Thyroid gland (tissue), 4 donors: ENCODE measurements at places on chromosomes 11 and 22. TPM values are rescaled to one million over a fixed set of nuclear protein-coding genes. Genes with fewer than 3 reads are reported as not detected.
A peak's percentile ranks its signal among the peaks of the same experiment; 100 is the strongest.

- no peaks in the 10 kb centered on the region for H3K27me3 ChIP-seq
- no peak overlapping the region for H3K4me3 ChIP-seq
- H3K4me1 ChIP-seq: no peaks in the 10 kb centered on the region
- no peak for DNase-seq
- H3K27ac ChIP-seq: no peak overlapping the region
Measured at GRCh38 chr11:64348383-64349024, 8.5 kb downstream of the CCDC88B start.

GRCh38 chr11:11709447-11710239 is 87.8 kb upstream of the GALNT18 start:
- no peak for DNase-seq
- no peaks in the 10 kb centered on the region for H3K27me3 ChIP-seq
- no peaks in the 10 kb centered on the region for H3K36me3 ChIP-seq
- H3K4me1 ChIP-seq: no peaks in the 10 kb centered on the region
- no peak overlapping the region for H3K4me3 ChIP-seq

- no peaks in the 10 kb centered on the region for H3K27me3 ChIP-seq
- no peak overlapping the region for H3K27ac ChIP-seq
- no peaks in the 10 kb centered on the region for H3K4me1 ChIP-seq
- no peaks in the 10 kb centered on the region for H3K36me3 ChIP-seq
- no peak overlapping the region for H3K4me3 ChIP-seq
Measured at GRCh38 chr11:24900514-24900913, 403.7 kb downstream of the LUZP2 start.

GRCh38 chr11:110712659-110713448 is 617 bp upstream of the ARHGAP20 start:
- H3K4me3 ChIP-seq: peak overlapping the region; percentile 44
- H3K27ac ChIP-seq: peak overlapping the region; percentile 12
- no peaks in the 10 kb centered on the region for H3K27me3 ChIP-seq

GRCh38 chr11:71432761-71433647 is 15.2 kb downstream of the DHCR7 start:
- H3K27ac ChIP-seq: no peak overlapping the region
- H3K27me3 ChIP-seq: no peaks in the 10 kb centered on the region
- H3K36me3 ChIP-seq: no peaks in the 10 kb centered on the region
- H3K4me1 ChIP-seq: peaks cover 11% of the 10 kb centered on the region
- DNase-seq: no peak

GRCh38 chr11:19237813-19238212 is 2.9 kb downstream of the E2F8 start:
- peaks cover 24% of the 10 kb centered on the region for H3K27me3 ChIP-seq
- peaks cover 20% of the 10 kb centered on the region for H3K4me1 ChIP-seq
- no peak overlapping the region for H3K4me3 ChIP-seq
- H3K27ac ChIP-seq: no peak overlapping the region
- DNase-seq: no peak

GRCh38 chr11:70603756-70604211 is 205.5 kb downstream of the CTTN start:
- no peaks in the 10 kb centered on the region for H3K4me1 ChIP-seq
- no peak overlapping the region for H3K27ac ChIP-seq
- H3K4me3 ChIP-seq: no peak overlapping the region
- H3K36me3 ChIP-seq: no peaks in the 10 kb centered on the region

DNA sequence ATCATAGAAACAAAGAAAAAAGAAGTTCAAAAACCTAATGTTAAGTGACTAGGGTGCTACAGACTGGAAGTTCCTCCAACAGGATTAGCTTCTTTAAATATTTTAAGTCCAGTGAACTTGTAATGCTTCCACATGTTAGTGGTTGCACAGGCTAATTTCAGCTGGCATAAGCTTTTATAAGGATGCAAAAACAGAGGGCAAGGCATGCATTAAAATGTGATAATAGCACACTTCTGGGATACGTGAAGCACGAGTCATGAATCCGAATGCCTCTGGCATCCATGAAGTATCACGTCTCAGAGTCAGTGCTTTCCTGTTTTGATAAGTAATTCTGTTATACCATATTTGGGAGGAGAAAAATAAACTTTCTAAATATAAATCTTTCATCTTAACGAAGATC is 106.8 kb downstream of the DCDC1 start:
- DNase-seq: no peak
- H3K4me3 ChIP-seq: no peak overlapping the region
- no peak overlapping the region for H3K27ac ChIP-seq
- no peaks in the 10 kb centered on the region for H3K27me3 ChIP-seq
- no peaks in the 10 kb centered on the region for H3K4me1 ChIP-seq
- no peaks in the 10 kb centered on the region for H3K36me3 ChIP-seq

DNA sequence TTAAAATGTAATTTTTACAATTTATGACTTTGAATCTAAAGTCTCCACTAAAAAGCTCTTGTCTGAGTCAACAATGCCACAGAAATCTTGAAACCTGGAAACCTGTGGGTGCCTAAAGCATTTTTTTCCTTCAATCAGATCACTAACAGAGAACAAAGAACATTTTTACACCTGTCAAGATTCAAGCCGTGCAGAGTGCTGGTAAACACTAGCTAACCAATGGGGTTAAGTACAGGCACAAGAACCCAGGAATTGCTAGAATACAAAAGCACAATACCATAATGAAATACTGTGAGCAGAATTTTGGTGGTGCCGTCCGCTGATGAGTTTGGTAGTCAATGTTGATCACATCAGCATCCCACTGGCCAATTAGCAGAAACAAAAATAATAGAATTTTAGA is 380.3 kb upstream of the PITPNB start:
- no peak for DNase-seq
- peaks cover 7% of the 10 kb centered on the region for H3K4me1 ChIP-seq
- no peaks in the 10 kb centered on the region for H3K36me3 ChIP-seq
- no peak overlapping the region for H3K4me3 ChIP-seq
- no peak overlapping the region for H3K27ac ChIP-seq

GRCh38 chr11:120318906-120319305 is 6.2 kb upstream of the TLCD5 start:
- no peak overlapping the region for H3K4me3 ChIP-seq
- DNase-seq: no peak
- no peaks in the 10 kb centered on the region for H3K36me3 ChIP-seq
- H3K27ac ChIP-seq: no peak overlapping the region
- peaks cover 30% of the 10 kb centered on the region for H3K4me1 ChIP-seq
- H3K27me3 ChIP-seq: no peaks in the 10 kb centered on the region

- H3K27me3 ChIP-seq: no peaks in the 10 kb centered on the region
- H3K36me3 ChIP-seq: no peaks in the 10 kb centered on the region
- H3K4me1 ChIP-seq: no peaks in the 10 kb centered on the region
- no peak for DNase-seq
- no peak overlapping the region for H3K4me3 ChIP-seq
Measured at GRCh38 chr11:83827940-83828554, 541.9 kb upstream of the CCDC90B start.

- no peaks in the 10 kb centered on the region for H3K27me3 ChIP-seq
- no peak overlapping the region for H3K4me3 ChIP-seq
- DNase-seq: no peak
- H3K36me3 ChIP-seq: no peaks in the 10 kb centered on the region
Measured at GRCh38 chr11:73579641-73580434, 18.1 kb downstream of the FAM168A start.

DNA sequence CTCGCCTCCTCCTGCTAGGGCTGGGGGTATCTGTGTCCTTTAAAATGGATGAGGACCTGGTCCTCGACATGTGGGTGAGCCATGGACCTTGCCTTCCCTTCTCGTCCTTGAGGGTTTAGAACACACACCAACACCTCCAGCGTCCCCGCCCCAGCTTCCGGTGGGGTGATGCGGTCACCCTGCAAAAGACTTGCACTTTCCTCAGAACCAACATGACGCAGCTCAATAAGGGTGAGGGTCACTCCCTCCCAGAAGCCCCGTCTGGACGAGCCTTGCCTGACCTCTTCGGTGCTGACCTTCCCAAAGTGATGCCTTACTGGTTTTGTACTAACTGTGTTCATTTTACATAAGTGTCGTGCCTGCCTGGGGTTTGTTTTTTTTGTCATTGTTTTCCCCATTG is 41.0 kb downstream of the DBX1 start:
- peak overlapping the region; percentile 13 for H3K27ac ChIP-seq
- H3K36me3 ChIP-seq: peaks cover 28% of the 10 kb centered on the region
- DNase-seq: no peak
- H3K27me3 ChIP-seq: no peaks in the 10 kb centered on the region
- H3K4me1 ChIP-seq: no peaks in the 10 kb centered on the region

- no peak overlapping the region for H3K4me3 ChIP-seq
- H3K27ac ChIP-seq: no peak overlapping the region
- H3K36me3 ChIP-seq: no peaks in the 10 kb centered on the region
- H3K4me1 ChIP-seq: no peaks in the 10 kb centered on the region
- no peaks in the 10 kb centered on the region for H3K27me3 ChIP-seq
Measured at GRCh38 chr22:48535868-48536540, 1291.7 kb downstream of the BRD1 start.

GRCh38 chr22:24455039-24455438 is 27.6 kb downstream of the ADORA2A start:
- no peaks in the 10 kb centered on the region for H3K4me1 ChIP-seq
- no peak for DNase-seq
- H3K36me3 ChIP-seq: no peaks in the 10 kb centered on the region
- no peak overlapping the region for H3K27ac ChIP-seq
- H3K27me3 ChIP-seq: no peaks in the 10 kb centered on the region

DNA sequence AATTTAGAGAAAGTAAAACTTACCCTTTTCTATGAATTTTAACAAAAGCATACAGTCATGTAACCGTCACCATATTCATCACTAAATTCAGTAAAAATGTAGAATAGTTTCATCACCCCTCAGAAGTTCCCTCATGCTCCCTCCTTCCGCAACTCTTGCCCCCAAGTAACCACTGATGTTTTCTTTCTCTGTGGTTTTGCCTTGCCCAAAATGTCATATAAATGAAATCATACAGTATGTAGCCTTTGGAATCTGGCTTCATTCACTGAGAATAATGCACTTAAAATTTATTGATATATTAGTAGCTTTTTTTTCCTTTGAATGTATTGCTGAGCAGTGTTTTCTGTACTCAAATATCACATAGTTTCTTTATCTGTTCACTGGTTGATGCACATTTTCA is 60.1 kb downstream of the DCUN1D5 start:
- H3K4me1 ChIP-seq: no peaks in the 10 kb centered on the region
- DNase-seq: no peak
- H3K36me3 ChIP-seq: no peaks in the 10 kb centered on the region
- no peak overlapping the region for H3K4me3 ChIP-seq
- H3K27me3 ChIP-seq: no peaks in the 10 kb centered on the region

- no peak for DNase-seq
- peaks cover 5% of the 10 kb centered on the region for H3K4me1 ChIP-seq
- H3K4me3 ChIP-seq: no peak overlapping the region
- no peaks in the 10 kb centered on the region for H3K27me3 ChIP-seq
Measured at GRCh38 chr11:11148596-11148995, 204.5 kb downstream of the CSNK2A3 start.

DNA sequence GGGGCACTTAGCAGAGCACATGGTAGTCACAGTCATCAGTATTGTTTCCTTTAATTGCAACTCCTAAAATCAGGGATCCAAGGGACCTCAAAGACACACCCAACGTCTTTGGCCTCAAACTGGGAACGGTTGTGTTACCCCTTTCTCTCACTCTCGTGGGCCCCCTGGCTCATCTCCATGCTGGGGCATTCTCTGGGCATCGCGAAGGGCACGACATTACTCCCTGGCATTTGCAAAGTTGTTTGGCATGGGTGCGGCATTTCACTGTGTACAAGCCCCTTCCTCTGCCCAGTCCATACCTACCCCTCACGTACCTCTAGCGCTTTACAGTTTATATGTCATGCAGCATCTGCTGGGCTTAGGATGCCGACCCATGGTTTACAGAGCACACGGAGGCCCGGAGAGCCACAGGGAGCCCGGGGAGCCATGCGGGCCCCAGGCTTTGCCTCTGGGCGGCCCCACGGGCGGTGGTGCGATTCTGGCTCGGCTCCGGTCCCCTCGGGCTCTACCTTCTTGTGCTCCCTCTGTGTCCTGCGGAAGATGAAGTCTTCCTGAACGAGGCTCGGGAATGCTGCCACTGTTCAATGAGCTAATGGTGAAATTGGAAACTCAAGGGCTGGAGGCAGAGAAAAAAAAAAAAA is 21.9 kb upstream of the CACNG2 start:
- no peak for DNase-seq
- no peak overlapping the region for H3K27ac ChIP-seq
- H3K27me3 ChIP-seq: no peaks in the 10 kb centered on the region
- H3K4me1 ChIP-seq: no peaks in the 10 kb centered on the region

DNA sequence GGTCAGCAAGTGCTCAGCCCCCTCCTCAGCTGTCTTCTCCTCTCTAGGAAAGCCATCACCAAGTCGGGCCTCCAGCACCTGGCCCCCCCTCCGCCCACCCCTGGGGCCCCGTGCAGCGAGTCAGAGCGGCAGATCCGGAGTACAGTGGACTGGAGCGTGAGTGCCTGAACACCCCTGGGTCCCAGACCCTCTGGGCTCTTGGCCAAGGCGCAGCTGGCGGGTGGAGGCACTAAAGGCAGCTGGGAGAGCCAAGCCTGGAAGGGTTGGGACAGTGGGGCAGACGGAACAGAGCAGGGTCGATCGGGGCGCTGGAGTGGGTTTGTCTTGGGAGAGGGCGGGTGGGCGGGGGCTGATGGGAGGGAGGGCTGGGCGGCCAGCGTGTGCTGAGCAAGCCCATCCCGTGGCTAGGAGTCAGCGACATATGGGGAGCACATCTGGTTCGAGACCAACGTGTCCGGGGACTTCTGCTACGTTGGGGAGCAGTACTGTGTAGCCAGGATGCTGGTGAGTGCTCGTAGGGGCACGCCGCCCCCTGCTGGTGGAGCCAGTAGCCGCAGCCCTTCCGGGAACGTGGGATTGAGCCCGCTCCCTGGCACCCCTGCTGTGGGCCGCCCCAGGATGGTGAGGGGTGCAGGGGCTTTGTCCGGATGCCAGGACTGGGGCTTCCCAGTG is 14.1 kb upstream of the MDK start:
- DNase-seq: no peak
- H3K4me1 ChIP-seq: peaks cover 6% of the 10 kb centered on the region
- no peaks in the 10 kb centered on the region for H3K36me3 ChIP-seq
- H3K27ac ChIP-seq: no peak overlapping the region
- no peak overlapping the region for H3K4me3 ChIP-seq

DNA sequence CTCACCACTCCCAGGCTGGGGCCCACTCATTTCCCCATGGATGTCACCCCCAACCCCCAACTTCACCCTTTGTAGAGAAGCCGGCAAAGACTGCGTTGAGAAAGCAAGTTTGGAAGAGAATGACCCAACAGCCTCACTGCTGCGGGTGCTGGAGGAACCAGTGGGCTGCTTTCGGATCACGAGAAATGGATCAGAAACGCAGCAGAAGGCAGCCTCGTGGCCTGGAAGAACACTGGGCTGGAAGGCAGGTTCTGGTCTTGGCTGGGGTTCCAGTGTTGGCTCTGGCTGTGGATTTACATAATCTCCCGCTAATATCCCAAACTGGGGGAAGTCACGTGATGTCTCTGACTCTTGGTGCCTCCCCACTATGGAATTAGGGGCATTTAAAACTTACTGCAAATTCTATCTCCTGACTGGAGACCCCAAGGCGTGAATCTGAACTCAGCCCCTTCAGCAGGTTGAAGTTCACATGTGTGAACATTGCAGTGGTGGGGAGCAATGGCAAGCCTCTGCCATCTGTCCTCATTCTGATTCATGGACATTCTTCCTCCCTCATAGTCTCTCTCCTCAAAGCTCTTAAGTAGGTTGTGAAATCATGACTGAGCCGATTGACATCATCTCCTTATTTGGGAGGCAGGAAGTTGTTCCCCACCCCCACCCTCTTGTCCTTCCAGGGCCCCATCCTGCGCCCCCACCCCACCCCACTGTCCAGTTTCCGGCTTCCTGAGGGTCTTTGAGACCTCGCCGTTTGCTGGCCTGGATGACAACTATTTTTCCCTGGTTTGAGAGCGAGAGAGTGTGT is 37.0 kb upstream of the TIMP3 start:
- peaks cover 10% of the 10 kb centered on the region for H3K4me1 ChIP-seq
- H3K36me3 ChIP-seq: no peaks in the 10 kb centered on the region
- H3K27me3 ChIP-seq: no peaks in the 10 kb centered on the region
- peak overlapping the region; percentile 59 for H3K27ac ChIP-seq

Gene OR52E8
- total RNA-seq: not detected

Gene OR5A1
- not detected for total RNA-seq

Gene MAPK8IP1
- 25.1 TPM for total RNA-seq

Gene HTR3B
- not detected for total RNA-seq

Gene MUC5B
- not detected for total RNA-seq

Gene ART1
- total RNA-seq: not detected
